Dermis blood vessel endothelial cell (primary cell): ENCODE measurements at places on chromosomes 3 and 15.
A peak's percentile ranks its signal among the peaks of the same experiment; 100 is the strongest.

GRCh38 chr3:51671734-51672475 lies 853 bp downstream of the TEX264 start:
- DNase-seq = peak; percentile 68

- no peak for DNase-seq
Measured at GRCh38 chr3:178671377-178671776, 135.1 kb downstream of the KCNMB2 start.

- peak; percentile 90 for DNase-seq
Measured at GRCh38 chr3:11155341-11156025, 1.2 kb downstream of the HRH1 start.

DNA sequence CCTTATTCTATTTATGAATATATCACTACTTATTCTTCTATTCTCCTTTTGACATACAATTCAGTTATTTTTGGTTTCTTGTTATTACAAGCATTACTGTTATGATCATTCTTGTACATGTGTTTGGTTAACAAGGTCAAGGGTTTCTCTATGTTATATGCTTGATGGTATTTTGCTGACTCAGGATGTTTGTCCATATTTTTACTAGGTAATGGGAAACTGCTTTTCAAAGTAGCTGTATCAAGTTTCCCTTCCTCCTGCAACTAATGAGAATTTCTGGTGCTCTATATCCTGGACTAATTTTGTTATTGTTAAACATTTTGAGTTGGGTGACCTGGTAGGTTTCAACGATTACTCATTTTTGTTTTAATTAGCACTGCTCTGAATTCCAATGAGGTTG lies 841.0 kb downstream of the OTOL1 start:
- DNase-seq = no peak

DNA sequence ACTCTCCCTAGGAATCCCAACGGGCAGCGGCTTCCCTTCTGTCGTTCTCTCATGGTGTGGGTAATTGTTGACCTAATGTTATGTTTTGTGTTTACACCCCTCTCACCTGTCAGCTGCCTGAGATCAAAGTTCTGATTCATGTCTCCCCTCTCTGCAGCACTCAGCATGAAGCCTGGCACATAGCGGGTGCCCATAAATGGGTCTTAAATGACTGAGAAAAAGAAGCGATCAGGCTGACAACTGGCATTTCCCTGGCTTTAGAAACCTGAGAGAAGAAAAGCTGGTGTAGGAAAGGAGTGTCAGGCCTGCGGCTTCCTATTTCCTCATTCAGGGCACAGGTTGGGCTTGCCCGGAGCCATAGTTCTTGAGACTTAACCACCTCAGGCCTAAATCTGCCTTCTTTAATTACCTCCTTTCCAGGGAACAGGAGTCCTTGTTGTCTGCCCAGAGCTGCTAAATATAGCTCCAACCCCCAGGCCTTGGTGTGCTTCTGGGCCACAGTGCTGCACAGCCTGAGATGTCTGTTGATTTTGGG lies 31.8 kb downstream of the LPP start:
- peak; percentile 22 for DNase-seq

- DNase-seq = no peak
Measured at GRCh38 chr15:81893182-81893835, 152.5 kb downstream of the MEX3B start.

GRCh38 chr3:126982471-126983175 lies at the start of gene PLXNA1:
Gene PLXNA1 (plus strand): TSS chr3:126983115. CDS start chr3:126988594, 5,479 bp downstream.
- DNase-seq = peak; percentile 81

DNA sequence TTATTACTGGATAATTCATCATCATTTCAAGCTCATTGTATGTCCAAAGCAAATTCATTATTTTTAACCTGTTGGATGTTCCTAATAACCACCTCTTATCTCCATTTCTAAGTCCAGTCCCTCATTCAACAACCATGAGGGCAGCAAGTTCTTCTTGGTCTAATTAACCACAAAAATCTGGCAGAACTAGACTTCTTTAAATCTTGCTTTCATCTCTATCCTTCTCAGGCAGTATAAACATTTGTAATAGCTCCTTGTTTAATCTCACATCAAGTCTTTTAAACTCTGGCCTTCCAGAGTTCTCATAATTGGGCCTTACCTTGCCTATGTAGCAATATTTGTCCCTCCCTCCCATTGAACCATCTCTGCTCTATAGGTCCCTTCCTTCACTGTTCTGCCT lies 17.0 kb upstream of the GHSR start:
- no peak for DNase-seq

- DNase-seq = no peak
Measured at GRCh38 chr15:60379525-60380274, 18.1 kb downstream of the ANXA2 start.
